ENCODE measurements at places on chromosomes 7 and 10. TPM values are rescaled to one million over a fixed set of nuclear protein-coding genes. Genes with fewer than 3 reads are reported as not detected.

DNA sequence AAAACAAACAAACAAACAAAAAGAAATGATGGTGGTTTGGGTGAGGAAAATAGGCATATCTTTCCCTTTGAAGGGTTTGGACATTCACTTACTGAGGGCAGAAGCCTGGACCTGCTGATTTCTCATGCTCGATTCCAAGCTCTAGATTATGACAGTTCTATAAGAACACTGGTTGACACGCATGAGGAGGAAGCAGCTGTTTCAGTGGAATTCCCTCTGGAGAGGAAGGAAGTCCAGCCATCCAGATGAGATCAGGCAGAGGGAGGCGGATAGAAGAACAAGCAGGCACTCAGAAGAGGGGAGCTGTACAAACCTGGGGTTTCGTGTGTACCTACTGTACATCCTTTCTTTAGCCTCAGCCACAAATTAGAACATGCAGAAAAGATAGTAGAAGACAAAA is 691.9 kb downstream of the INHBA start:
- no peak for DNase-seq

SFXN4 gene
- 12.5 TPM for total RNA-seq

GRCh38 chr7:151249034-151249731 is 689 bp upstream of the SMARCD3 start:
- no peak for DNase-seq

SHTN1 gene
- 0.38 TPM for total RNA-seq

AGR3 gene
- total RNA-seq: not detected

GRCh38 chr10:72612203-72612826 is 13.6 kb downstream of the MICU1 start:
- DNase-seq: no peak

DNA sequence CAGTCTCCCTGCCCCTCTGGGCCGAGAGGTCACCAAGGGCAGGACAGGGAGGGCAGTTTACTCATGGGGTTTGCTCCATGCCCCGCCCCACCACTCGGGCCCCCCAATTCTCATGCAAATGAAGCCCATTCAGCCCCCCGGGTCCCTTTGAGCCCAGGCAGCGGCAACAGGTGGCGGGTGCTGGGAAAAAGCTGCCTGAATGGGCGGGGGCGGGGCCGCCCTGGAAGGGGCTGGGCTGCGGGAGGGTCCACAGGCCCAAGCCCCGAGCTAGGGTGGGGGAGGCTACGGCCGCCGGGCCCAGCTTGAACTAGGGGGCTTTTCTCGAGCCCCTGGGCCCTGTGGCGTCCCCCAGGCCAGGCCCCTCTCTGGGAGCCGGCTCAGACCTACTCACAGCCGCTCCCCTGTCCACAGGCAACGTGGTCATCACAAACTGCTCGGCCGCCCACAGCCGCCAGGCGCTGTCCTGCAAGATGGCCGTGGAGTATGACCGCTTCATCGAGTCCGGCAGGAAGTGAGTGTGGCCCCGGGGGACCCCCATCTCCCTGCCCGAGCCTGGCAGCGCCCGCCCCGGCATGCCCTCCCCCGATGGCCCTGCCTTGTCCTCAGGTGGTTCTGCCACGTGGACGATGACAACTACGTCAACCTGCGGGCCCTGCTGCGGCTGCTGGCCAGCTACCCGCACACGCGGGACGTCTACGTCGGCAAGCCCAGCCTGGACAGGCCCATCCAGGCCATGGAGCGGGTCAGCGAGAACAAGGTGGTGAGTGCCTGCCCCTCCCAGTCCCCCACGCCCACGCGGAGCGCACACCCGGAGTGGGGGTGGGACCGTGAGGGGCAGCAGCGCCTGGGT is 5.5 kb downstream of the LFNG start:
- DNase-seq: no peak

GRCh38 chr10:14724931-14725330 is 49.8 kb downstream of the FAM107B start:
- DNase-seq: no peak

GRCh38 chr7:1136841-1137516 is 23.0 kb downstream of the ZFAND2A start:
- DNase-seq: no peak

DKK1 gene
- 2.4 TPM for total RNA-seq

All from T-cell (primary cell).